ENCODE measurements at places on chromosomes 5 and 9.
A peak's percentile ranks its signal among the peaks of the same experiment; 100 is the strongest.

- DNase-seq = peak; percentile 43
Measured at GRCh38 chr5:134003817-134004625, 754 bp downstream of the VDAC1 start.

DNA sequence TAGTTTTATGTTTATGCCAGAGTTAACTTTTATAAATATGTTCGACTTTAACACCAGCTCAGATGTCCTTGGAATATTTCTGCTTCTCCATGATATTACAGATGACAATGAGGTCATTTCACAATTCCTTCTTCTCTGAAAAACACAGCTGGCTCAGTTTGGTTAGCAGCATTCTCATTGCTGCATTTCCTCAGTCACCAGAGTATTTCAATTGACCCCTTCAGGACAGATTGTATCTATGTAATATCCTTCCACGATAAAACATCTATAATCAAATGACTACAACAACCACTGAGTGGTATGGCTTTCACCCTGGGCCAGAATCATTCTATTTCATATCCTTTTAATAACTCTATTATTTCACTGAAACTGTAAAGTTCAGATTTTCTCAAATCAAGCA lies 148.7 kb downstream of the OXCT1 start:
- DNase-seq = no peak

- DNase-seq = no peak
Measured at GRCh38 chr5:178221853-178222252, 10.7 kb downstream of the PHYKPL start.

DNA sequence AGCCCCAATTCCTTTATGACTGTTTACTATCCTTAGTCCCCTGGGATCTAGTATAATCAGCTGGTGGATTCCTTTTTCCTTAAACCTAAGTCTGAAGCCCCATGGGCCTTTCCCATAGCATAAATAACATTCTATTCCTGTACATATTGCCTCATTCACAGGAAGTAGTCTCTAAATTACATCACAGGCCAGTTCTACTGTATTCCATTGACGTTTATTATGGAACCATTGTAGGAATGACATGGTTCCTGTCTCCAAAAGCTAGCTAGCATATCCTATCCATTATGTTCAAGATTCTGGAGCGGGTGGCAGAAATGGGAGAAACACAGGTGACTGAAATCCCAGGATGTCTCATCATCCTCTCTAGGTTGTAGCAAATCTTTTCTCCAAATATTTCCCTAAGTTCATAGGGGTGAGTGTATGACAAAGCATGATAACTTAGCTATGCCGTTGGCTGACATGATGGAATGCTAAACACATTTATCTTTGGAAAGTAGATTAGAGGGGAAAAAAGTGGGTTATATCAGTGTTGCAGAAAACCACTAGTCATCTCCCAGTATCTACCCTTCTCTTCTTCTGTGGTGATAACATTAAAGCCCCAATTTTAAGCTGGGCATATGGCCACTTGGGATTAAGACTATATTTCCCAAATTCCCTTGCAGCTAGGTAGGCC lies 140.1 kb downstream of the FGF1 start:
- no peak for DNase-seq

- no peak for DNase-seq
Measured at GRCh38 chr5:83077662-83078261, 415 bp downstream of the XRCC4 start.

- peak; percentile 78 for DNase-seq
Measured at GRCh38 chr5:54517512-54518145, at the start of gene SNX18. TSS of gene SNX18 (plus strand) at chr5:54517759. CDS start at chr5:54517953, 194 bp downstream.

DNA sequence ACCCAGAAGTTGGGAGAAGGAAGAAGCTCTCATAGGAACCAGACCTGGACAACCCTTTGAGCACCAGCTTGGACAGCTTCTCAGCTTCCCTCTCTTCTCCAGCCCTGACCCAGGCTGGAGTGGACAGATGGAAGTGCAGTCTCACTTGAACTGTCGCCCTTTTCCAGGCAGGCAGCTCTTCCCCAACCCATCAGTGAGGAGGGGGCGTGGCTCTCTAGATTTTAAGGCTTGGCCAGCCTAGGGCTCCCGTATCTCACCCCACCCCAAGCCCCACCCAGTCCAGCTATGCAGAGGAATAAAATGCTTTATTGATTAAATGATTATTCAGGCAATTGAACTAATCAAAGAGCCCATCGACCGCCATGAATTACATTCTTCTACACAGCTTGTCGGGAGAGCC lies 2.2 kb downstream of the PAX5 start:
- DNase-seq = no peak

- DNase-seq = no peak
Measured at GRCh38 chr5:38534156-38534453, 22.3 kb downstream of the LIFR start.

- DNase-seq = no peak
Measured at GRCh38 chr5:89596821-89597220, 713.8 kb upstream of the MEF2C start.

GRCh38 chr5:147819261-147819770 lies 12.2 kb downstream of the SPINK1 start:
- DNase-seq = no peak

GRCh38 chr9:4306066-4306776 lies 6.4 kb upstream of the GLIS3 start:
- no peak for DNase-seq

- no peak for DNase-seq
Measured at GRCh38 chr5:42612750-42613366, 143.8 kb upstream of the CCDC152 start.
